ENCODE measurements at places on chromosomes 6 and 20. TPM values are rescaled to one million over a fixed set of nuclear protein-coding genes. Genes with fewer than 3 reads are reported as not detected.

The FOXC1 gene
- 103 TPM for total RNA-seq

The GPLD1 gene
- total RNA-seq, result 30.3 TPM

The KIF13A gene
- 98.0 TPM for total RNA-seq

The SLCO4A1 gene
- 22.1 TPM for total RNA-seq

The SMOC2 gene
- 424 TPM for total RNA-seq

Data from thoracic aorta (tissue), 2 donors.